ENCODE measurements at places on chromosomes 11 and 22.

- no peak for DNase-seq
Observed at GRCh38 chr11:35676611-35676965, 14.0 kb downstream of the TRIM44 start.

GRCh38 chr11:95877291-95877690 is 46.6 kb downstream of the MTMR2 start:
- DNase-seq, result no peak

DNA sequence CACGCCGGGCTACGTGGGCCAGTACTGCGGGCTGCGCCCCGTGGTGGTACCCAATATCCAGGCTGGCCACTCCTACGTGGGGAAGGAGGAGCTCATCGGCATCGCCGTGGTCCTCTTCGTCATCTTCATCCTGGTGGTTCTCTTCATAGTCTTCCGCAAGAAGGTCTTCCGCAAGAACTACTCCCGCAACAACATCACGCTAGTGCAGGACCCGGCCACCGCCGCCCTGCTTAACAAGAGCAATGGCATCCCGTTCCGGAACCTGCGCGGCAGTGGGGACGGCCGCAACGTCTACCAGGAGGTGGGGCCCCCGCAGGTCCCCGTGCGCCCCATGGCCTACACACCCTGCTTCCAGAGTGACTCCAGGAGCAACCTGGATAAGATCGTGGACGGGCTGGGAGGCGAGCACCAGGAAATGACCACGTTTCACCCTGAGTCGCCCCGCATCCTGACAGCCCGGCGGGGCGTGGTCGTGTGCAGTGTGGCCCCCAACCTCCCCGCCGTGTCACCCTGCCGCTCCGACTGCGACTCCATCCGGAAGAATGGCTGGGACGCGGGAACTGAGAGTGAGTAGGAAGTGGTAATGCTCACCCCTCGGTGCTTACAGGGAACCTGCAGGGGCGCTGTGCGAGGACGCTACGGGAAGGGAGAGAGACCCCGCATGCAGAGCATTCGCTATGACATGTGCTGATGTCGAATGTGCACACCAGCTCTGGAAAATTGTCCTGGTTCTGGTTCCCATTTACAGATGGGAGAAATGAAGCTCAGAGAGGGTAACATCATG is 86.4 kb upstream of the MTNR1B start:
- DNase-seq, result no peak

- DNase-seq, result no peak
Observed at GRCh38 chr22:37337204-37337943, 55.1 kb downstream of the CYTH4 start.

DNA sequence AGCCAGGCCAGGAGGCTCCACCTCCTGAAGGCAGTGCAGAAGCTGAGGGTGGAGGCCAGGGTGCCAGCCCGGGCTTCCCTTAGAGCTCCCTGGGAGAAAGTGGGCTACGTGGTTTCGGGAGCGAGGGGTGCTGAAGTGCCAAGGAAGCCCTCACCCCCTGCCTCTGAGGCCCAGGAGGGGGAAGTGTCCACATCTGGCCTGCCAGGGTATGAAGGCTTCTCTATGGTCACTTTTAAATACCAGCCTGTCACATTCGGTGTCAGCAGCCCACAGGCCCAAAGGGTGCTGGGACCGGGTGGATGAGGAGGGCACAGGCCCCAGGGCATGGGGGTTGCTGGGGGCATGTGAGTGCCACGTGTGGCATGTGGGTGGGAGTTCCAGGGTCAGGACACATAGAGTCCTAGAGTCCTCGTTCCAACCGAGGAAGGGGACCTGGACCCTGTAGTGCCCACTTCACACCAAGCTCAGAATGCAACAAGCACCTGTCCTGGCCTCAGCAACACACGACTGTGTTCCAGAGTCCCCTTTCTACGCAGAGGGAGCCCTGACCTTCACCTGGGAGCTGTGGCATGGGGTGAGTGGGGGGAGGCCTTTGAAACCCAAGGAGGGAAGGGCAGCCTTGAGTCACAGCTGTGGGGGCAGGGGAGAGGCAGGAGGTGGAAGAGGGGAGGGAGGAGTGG is 1.7 kb downstream of the SHISA8 start:
- no peak for DNase-seq

DNA sequence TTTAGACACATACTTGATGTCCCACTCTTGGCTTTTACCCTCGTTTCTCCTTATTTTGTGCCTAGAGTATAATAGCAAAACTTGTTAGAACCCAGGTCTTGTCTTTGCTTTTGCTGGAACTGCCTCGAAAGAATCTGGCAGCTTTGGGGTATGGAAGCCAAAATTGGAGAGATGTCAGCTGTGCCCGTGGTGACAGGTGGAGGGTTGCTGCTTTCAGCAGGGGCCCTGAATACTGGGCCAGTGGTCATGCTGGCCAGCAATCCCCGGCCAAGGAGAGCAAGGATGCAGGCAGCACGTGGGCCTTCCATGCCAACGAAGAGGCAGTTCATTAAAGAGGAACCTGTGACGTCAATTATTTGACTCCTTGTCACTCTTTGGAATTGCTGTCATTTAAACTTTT is 181.1 kb downstream of the HIPK3 start:
- DNase-seq, result no peak

- no peak for DNase-seq
Observed at GRCh38 chr11:120102864-120103122, 35.1 kb downstream of the TRIM29 start.

Measured in hypothalamus (tissue), 51 donors.